Smooth muscle cell of the umbilical artery (primary cell): ENCODE measurements at places on chromosomes 2 and 18. TPM values are rescaled to one million over a fixed set of nuclear protein-coding genes. Genes with fewer than 3 reads are reported as not detected.

The NEDD4L gene
- 7.4 and 9.4 TPM in 2 replicates for total RNA-seq

The CHRNG gene
- total RNA-seq = not detected in 2 replicates

The KHK gene
- 0.59 and 1.2 TPM in 2 replicates for total RNA-seq

The HOXD11 gene
- 7.8 and 15.7 TPM in 2 replicates for total RNA-seq

The ZNF892 gene
- 6.0 and 10.4 TPM in 2 replicates for total RNA-seq
